ENCODE measurements at places on chromosomes 16 and 17. TPM values are rescaled to one million over a fixed set of nuclear protein-coding genes. Genes with fewer than 3 reads are reported as not detected.

DNA sequence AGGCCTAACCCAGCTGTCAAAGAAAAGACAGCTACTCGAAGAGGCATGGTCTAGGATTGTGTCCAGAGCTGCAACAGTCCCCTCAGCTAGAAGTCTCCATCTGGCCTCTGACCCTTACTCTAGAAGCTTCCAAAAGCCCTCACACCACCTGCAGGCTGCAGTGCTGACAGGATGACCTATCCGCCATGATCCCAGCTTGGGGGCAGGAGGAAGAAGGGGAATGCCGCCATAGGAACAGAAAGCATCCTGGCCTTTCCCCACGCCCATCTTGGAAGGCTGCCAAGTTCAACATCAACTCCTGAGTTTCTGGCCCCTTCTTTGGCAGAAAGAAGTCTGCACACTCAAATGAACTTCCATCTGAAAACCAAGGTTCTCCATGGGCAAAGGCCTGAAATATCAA, 3.1 kb upstream of the KRT36 start:
- DNase-seq, result no peak

The RNF43 gene
- total RNA-seq, result 13.5 TPM

The PRM1 gene
- total RNA-seq, result not detected

DNA sequence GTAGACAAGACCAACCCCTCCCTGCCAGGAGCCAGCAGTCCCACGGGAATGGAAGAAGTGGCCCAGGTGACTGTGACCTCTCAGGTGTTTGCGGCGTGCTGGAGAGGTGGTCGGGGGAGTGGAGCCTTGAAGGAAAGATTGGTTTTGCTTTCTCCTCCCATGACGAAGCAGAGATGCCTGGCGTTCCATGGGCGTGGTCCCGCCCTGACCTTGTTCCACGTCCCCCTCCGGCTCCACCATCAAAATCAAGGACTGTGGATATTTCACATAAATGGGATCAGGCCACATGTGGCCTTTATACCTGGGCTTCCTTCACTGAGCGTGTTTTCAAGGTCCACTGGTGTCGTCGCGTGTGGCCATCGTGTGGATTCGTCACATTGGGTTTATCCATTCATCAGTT, 270.6 kb upstream of the TNRC6C start:
- no peak for DNase-seq

DNA sequence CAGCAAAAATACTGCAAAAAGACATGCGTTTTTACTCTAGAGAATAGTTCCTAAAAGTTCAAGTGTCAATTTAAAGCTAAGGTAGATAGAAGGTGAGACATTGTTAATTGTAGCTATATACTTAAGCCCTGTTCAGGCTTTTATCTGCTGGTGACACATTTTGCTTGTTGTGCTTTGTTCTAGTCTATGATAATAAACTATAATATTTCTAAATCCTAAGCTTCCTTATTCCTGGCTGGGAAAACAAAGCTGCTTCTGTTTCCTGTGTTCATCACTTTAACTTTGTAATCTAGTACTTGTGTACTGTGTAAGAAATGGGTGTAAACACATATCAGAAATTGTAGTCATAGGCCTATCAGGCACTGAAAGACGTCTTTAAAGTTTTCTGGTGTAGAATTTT, 77.3 kb downstream of the EFCAB13 start:
- DNase-seq, result no peak

The KRT25 gene
- not detected for total RNA-seq

DNA sequence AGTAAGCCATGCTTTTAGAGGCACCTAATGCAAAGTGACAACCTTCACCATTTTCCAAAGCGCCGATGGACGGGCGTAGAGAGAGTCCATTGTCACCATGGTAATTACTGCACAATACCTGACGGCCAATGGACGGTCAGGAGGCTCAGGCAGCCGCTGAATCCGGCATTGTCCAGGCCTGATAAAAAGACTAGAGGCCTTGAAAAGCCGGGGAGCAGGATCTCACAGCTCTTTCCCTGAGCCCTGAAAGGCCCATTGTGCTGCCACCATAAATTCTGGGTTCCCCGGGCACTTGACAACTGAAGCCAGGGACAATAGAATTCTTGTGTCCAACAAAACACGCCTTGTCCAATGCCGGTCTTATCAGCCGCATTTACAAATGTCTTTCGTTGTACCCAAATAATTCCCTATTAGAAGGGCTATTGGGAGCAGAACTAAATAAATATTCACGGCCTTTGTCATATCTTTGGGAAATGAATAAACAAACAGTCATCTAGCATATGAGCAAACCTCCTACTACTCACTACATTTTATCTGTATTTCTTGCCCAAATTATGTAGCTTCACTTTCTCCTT, 62.4 kb downstream of the CDH11 start:
- DNase-seq, result no peak

DNA sequence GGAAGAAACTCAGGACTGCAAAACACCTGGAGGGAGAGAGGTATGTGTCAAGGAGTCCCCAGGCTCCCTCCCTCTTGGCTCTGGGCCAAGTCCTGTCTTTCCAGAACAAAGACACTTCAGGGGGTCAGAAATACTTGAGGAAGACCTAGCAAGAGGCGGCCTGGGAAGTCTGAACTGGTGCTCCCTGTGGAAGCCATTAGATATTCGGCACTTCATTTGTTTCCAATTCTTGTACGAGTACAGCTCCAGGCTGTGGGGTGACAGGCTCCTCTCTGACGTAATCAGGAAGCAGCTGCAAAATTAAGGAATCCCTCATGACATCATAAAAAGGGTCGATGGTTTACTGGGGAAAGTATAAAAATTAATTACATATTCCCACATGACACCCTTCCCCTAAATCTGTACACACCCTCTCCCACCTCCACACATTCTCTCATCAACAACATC, 108.7 kb downstream of the SMG6 start:
- no peak for DNase-seq

DNA sequence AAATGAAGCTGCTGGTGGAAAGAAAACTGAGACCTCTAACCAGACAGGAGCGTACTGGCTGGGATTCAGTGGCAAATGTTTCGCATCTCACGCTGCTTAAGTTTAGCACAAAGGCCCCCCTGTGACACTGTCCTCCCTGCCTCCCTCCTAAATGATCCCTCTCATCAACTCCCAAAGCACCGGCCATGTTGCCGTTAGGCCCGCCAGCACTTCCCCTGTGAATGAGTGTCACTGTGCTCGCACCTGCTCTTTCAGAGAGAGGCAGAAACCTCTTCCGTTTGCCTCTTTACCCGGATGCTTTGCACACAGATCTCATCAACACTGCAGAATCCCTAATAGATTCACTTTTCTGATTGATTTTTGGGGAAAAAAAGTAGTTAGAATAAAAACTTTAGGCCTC, 26.5 kb downstream of the MBTPS1 start:
- DNase-seq, result no peak

The KRT39 gene
- not detected for total RNA-seq

DNA sequence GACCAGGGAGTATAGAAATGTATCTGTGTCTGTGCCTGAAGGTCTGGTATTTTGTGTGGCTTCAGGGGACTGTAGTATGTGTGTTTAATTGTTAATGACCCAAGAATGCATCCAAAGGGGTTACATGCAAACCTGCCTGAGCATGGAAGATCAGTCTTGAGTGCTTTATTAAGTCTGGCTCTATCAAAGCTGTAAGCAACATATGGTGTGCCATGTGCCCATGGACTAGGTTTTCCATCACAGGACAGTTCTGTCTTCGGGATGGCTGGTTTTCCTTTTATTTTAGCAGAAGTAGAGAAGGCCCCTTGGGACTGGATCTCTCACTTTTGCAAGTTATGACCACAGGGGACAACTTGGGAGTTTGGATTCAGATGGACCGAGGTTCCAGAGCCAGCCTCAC, 18.2 kb downstream of the RBFOX1 start:
- DNase-seq, result no peak

DNA sequence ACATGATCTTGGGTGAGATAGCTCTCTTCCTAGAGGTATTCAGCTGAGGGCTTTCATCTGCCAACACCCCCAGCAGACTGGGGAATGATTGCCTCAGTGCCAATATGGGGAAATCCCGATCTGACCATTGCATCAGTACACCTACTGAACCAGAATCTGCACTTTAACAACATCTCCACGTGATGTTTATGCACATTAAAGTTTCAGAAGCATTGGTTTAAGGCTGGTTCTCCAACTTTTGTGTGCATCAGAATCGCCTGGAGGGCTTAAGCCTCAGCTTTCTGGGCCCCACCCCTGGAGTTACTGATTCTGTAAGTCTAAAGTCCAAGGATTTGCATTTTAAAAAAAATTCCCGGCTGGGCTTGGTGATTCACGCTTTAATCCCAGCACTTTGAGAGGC, 123.6 kb upstream of the MED13 start:
- peak; percentile 42 for DNase-seq

- DNase-seq, result no peak
Measured at GRCh38 chr17:79029327-79030009, 5.5 kb downstream of the C1QTNF1 start.

The NPIPB13 gene
- total RNA-seq, result 2.5 TPM

The RPL23 gene
- total RNA-seq, result 2,061 TPM

DNA sequence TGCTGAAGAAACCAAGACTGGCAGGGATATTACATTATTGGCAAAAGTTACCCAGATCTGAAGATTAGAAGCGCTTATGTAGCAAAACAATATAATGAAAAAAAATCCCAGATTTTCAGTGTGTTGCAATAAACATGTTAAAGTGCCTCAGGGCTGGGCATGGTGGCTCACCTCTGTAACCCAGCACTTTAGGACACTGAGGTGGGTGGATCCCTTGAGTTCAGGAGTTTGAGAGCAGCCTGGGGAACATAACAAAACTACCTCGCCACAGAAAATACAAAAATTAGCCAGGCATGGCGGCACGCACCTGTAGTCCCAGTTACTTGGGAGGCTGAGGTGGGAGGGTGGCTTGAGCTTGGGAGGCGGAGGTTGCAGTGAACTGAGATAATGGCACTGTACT, 6.8 kb downstream of the ZNF207 start:
- no peak for DNase-seq

The DPEP2 gene
- not detected for total RNA-seq

The PPP1R27 gene
- total RNA-seq, result not detected

DNA sequence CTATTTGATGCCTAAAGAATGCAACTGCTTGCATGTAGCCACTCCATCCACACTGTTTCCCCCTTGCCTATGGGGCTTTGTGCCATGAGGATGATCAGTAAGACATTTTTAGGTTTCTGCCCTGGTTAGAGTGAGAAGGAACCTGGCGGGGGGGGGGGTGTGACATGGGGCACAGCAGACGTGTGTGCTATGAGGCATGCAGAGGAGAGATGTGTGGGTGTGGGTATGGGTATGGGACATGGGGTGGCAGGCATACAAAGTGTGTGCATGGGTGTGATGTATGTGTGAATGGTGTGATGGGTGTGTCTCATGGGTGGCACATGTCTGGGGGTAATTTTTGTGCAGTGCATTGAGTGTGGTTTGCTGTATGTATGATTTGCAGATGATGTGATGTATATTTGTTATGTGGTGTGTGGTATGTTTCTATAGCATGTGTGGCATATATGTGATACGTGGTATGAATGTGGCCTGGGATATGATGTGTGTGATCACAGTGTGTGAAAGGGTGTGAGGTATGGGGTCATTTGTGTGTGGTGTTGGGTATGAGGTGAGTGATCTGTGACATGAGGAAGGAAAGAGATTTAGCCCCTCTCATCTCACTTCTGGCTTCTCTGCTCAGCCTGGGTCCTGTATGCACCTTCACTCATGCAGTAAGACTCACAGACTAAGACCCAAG, 14.9 kb downstream of the CCDC182 start:
- DNase-seq, result no peak

DNA sequence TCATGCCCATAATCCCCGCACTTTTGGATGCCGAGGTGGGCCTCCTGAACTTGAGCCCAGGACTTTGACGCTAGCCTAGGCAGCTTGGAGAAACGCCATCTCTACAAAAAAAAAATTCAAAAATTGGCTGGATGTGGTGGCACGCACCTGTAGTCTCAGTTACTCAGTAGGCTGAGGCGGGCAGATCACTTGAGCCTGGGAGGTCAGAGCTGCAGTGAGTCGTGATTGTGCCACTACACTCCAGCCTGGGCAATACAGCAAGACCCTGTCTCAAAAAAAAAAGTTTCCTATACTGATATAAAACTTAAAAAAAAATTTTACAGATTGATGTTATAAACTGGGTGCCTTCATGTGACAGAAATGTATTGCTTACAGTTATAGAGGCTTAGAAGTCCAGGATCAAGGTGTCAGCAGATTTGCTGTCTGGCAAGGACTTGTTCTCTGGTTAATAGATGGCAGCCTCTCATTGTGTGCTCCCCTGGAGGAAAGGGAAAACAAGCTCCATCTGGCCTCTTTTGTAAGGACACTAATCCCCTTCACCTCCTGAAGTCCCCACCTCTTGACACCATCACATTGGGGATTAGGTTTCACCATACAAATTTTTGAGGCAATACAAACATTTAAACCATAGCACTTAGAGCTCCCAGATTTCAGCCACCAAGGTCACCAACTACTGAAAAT, 8.5 kb upstream of the CES3 start:
- DNase-seq, result no peak

DNA sequence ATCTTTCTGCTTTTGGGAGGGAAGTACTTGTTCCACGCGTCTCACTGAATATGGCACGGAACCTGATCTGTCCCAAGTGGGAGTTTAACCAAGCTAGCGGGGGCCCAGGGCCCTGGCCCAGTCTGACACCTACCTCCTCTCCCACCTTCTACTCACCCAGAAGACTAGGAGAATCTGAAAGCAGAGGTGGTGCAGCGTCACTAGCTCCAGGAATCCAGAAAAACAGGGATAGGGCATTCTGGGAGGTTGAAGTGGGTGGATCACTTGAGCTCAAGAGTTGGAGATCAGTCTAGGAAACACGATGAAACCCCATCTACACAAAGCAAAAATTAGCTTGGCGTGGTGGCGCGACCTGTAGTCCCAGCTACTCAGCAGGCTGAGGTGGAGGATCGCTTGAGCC, 163.5 kb upstream of the ZNF267 start:
- no peak for DNase-seq

The NDUFB10 gene
- 159 TPM for total RNA-seq

DNA sequence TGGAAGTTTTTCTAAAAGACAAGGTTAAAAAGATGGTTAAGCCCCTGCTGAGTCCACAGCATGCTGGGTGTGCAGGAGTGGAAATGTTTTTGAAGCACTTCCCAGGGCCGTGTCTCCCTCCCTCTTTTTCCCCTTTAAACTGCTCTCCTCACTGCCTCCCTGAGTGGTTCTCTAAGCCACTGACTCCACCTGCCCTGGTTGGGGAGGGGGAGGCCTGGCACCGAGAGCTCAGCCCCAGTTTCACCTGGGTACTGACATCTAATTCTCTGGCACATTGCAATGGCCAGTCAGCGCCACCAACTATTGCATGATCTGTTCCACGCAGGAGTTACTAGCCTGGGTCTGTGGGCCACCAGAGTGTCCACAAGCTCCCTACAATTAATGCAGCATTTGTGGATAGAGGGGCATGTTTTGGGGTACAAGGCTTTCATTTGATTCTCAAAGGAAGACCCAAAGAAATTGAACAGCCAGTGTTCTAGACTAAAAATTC, 22.7 kb downstream of the MPP3 start:
- no peak for DNase-seq

GRCh38 chr17:45296003-45296832, 20.6 kb downstream of the MAP3K14 start:
- peak; percentile 76 for DNase-seq

All from foreskin keratinocyte (primary cell).